Osteoblast (primary cell): ENCODE measurements at places on chromosomes 12 and 14. TPM values are rescaled to one million over a fixed set of nuclear protein-coding genes. Genes with fewer than 3 reads are reported as not detected.
A peak's percentile ranks its signal among the peaks of the same experiment; 100 is the strongest.

DNA sequence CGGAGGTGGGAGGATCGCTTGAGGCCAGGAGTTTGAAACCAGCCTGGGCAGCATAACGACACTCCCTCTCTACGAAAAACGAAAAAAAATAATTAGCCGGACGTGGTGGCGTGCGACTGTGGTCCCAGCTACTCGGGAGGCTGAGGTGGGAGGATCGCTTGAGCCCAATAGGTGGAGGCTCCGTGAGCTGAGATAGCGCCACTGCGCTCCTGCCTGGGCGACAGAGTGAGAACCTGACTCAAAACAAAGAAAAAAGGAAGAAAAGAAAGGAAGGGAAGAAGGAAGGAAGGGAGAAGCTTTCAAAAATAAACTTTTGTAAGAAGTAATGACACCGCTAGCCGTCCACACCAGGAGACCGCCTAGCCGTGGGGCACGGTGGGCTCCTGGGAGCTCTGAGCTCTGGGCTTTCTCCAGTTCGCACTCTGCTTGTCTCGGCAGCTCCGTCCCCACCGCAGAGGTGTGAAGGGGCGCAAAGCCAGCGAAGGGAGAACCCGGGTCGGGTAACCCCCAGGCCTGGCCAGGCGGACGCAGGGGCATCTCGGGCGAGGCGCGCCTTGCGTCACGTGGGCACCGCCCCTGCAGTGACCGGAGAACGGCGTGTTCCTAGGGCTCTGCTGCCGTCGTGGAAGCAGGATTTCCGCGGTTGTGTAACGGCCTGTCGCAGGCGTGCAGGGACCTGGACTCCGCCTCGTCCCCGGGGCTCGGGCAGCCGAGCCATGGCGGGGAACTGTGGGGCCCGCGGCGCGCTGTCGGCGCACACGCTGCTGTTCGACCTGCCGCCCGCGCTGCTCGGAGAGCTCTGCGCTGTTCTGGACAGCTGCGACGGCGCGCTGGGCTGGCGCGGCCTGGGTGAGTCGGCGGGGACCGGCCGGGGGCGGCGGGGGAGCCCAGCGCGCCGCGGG, at the start of gene IRAK3:
Gene IRAK3 (plus strand): TSS at position 631 of the 902 bp plus-strand sequence. CDS start 86 bp downstream, at position 717.
- no peaks in the 10 kb centered on the region for H3K4me1 ChIP-seq
- no peaks in the 10 kb centered on the region for H3K27me3 ChIP-seq
- DNase-seq = peak; percentile 91
- no peak within 1 kb of the TSS for H3K27ac ChIP-seq
- H3K36me3 ChIP-seq = no peaks in the 10 kb centered on the region

DNA sequence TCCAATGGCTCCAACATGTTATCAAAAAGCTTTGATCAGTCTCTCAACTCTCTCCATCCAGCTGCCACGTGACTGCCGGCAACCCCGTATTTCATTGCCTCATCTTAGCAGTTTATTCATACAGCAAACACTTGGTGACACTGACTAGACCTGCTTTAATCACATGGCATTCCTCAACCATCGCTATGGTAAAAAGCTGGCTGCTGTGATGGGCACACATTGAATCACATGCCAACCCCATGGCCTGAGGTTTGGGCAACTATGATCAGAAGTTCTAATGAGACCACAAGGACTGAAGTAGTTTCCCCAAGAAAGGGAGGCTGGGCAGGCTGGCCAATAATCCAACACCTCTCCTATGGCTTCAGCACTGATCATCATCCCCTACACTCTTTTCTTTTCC, 40.6 kb upstream of the TAS2R42 start:
- no peaks in the 10 kb centered on the region for H3K4me1 ChIP-seq
- no peaks in the 10 kb centered on the region for H3K36me3 ChIP-seq
- H3K4me3 ChIP-seq = no peak overlapping the region
- no peak for DNase-seq

The A2M gene
- total RNA-seq = 2.2 and 2.9 TPM in 2 replicates

DNA sequence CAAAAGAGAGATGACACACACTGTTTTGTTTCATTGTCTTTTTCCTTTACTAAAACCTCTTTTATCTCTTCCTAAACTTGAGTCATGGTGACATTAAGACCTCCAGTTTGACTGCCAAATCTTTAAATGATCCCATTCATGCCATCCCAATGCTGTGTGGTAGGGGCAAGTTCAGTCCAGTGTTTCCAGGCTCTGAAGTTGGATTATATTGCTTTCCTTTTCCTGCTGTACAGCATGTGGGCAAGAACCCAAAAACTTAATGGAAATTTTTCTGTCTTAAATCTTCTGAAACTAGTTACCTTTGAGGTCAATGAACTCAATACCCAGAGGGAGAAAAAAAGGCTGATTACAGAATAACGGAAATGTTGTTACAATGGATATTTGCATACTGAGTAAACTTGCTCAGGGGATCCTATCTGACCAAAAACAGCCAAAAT, 187.1 kb upstream of the FAR2 start:
- no peaks in the 10 kb centered on the region for H3K27me3 ChIP-seq
- H3K36me3 ChIP-seq = no peaks in the 10 kb centered on the region
- H3K4me1 ChIP-seq = peaks cover 15% of the 10 kb centered on the region
- peak; percentile 52 for DNase-seq

- H3K27me3 ChIP-seq = no peaks in the 10 kb centered on the region
- no peak overlapping the region for H3K4me3 ChIP-seq
- no peak overlapping the region for H3K27ac ChIP-seq
- H3K36me3 ChIP-seq = no peaks in the 10 kb centered on the region
- H3K4me1 ChIP-seq = no peaks in the 10 kb centered on the region
Observed at GRCh38 chr14:81286574-81287370, 66.0 kb upstream of the GTF2A1 start.

The CTSG gene
- not detected in 2 replicates for total RNA-seq

The LRCOL1 gene
- total RNA-seq = not detected in 2 replicates

GRCh38 chr12:127515941-127516340, 751.0 kb upstream of the TMEM132C start:
- no peaks in the 10 kb centered on the region for H3K36me3 ChIP-seq
- H3K27me3 ChIP-seq = no peaks in the 10 kb centered on the region
- peaks cover 4% of the 10 kb centered on the region for H3K4me1 ChIP-seq
- no peak overlapping the region for H3K4me3 ChIP-seq
- H3K27ac ChIP-seq = no peak overlapping the region

DNA sequence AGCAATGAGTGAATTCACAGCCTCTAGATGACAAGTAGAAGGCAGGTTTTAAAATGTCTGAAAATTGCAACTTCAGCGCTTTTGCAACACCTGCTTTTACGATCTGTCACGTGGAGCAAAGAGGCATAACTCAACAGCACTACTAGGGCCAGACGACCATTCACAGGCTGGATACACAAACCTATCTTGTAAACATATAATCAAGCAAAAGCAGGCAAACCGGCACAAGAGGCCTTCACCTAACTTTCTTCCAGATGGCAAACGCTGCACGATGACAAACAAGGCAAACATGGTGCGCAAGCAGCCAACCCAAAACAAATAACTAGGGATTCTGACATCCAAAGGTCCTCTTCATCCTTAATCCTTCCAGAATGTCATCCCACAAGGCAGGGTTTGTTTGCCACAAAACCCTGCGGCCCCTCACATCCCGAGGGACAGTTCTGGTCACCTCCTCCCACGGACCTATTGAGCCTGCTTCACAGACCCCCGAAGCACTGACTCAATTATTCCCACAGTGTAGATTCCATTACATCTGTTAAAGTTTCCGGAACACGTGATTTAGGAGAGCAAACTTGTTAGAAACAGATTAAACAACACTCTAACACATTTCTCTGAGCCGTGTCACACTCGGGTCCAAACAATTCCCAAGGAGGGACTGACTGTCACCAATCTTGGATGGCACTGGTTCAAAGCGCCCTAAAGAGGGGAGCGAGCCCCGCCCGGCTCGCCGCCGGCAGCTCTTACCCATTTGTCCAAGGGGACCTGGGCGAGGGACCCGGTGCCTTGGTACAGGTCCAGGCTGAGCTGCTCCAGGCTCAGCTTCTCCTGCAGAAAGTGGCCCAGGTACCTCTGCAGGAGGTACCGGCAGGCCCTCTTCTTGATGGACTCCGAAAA, 823 bp downstream of the ATG2B start:
- peaks cover 22% of the 10 kb centered on the region for H3K4me1 ChIP-seq
- no peaks in the 10 kb centered on the region for H3K36me3 ChIP-seq
- H3K27me3 ChIP-seq = no peaks in the 10 kb centered on the region
- peak; percentile 76 for DNase-seq

The P2RX7 gene
- total RNA-seq = 3.8 and 4.0 TPM in 2 replicates

DNA sequence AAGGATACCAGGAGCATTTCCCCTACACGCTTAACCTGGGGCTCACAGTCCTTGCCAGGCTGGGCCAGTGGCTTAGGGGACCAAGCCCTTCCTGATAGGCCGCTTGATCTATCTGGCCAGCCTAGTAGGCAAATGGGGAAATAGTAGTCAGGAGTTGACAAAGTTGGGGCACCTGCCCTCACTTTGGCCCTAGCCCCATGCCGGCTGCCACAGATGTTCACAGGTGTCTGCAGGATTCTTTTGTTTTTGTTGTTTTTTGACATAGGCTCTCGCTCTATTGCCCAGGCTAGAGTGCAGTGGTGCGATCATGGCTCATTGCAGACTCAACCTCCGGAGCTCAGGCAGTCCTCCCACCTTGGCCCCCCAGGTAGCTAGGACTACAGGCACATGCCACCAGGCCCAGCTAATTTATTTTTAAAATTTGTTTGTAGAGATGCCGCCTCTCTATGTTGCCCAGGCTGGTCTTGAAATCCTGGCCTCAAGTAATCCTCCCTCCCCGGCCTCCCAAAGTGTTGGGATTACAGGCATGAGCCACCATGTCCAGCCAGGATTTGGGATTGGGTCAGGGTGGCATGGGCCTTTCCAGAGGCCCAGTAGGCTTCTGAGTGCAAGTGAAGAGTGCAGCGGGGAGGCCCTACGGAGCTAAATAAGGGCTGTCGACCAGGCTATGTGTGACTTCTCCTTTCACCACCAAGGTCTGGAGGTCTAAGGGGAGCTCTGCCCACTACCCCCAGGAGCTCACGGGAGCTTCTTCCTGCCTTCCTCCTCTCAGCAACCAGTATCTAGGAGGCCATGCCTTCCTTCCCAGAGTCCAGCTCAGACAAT, 15.5 kb upstream of the HDAC7 start:
- no peak overlapping the region for H3K27ac ChIP-seq
- H3K36me3 ChIP-seq = no peaks in the 10 kb centered on the region
- H3K4me1 ChIP-seq = no peaks in the 10 kb centered on the region

The USP5 gene
- 65.7 and 77.1 TPM in 2 replicates for total RNA-seq

DNA sequence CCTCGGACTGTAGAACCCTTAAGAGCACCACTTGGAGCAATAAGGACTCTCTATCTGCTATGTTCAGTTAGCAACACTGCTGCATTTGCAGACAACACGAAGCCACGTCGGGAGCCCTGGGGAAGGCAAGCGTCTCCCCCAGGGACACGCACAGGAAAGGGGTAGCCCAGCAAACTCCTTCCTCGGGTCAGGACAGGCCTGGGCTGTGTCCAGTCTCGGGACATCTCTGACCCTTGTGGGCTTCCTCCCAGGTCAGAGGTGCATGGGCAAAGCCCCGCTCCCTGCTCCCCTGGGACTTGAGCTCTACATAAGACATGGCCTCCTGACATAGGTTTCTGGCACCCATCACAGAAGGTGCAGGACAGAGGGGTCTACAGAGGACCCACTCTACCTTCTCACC, 119.5 kb downstream of the PIWIL1 start:
- no peak for DNase-seq
- H3K36me3 ChIP-seq = no peaks in the 10 kb centered on the region
- no peak overlapping the region for H3K27ac ChIP-seq
- no peak overlapping the region for H3K4me3 ChIP-seq
- H3K27me3 ChIP-seq = no peaks in the 10 kb centered on the region

The CLEC4C gene
- not detected in 2 replicates for total RNA-seq
